ENCODE measurements at places on chromosomes 1 and 21.

DNA sequence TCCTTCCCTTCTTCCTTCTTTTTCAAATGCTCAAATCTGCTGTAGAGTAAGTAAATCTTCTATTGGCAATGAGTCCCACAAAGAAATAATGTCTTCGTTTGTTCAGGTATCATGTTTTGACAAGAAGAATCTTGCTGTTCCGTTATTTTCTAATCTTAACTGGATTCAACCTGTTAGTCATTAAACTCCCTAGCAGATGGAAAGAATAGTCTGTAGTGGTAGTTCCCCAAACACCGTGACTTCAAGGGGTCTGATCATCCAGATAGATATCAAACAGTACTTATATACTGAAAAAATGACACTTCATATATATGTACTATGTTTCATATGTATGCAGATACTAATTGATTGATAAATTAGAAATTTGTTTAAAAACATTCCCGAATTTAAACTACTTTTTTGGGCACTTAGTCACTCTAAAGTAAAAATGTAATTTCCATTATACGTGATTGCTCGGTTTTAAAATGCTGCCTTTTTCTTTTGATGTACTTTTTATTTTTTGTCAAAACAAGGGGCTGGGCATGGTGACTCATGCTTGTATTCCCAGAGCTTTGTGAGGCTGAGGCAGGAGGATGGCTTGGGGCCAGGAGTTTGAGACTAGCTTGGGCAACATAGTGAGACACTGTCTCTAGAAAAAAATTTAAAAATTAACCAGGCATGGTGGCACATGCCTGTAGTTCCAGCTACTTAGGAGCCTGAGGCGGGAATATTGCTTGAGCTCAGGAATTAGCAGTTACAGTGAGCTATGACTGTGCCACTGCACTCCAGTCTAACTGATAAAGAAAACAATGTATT is 335.7 kb upstream of the SNX7 start:
- DNase-seq: no peak

DNA sequence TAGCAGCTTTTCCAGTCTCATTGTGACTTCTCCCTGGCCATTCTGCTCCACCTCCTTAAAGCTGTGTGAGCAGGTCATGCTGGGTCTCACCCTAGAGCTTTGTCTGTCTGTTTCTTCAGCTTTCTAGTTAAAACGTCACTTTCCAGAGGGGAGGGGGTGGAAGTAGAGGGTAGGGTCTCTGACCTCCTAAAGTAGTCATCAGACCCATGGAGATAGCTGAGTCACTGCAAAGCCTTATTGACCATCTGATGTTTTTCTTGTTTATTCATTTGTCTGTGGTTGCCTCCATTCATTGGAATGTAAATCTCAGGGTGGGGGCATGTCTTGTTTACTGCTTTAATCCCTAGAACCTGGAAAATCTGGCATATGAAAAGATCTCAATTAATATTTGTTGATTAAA is 52.7 kb downstream of the ELF3 start:
- DNase-seq: no peak

DNA sequence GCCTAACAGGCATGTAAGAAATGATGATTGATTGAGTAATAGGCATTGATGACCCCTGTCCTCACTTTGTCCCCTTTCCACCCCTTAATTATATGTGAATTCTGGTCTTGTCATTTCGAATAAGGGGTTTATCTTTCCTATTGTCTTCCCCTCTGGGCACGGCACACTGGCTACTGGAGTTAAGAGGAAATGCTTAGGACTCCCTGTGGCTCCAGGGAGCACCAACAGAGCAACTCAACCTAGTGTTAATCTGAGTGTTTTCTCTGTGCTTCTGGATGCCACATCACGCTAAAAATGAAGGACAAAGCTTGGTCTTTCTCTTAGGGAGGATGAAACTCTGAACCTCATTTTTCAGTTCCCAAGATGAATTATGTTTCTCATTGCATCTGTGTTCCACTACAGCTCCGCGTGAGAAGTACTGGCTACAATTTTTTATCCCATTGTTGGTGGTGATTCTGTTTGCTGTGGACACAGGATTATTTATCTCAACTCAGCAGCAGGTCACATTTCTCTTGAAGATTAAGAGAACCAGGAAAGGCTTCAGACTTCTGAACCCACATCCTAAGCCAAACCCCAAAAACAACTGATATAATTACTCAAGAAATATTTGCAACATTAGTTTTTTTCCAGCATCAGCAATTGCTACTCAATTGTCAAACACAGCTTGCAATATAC is 5.3 kb downstream of the FCER1A start:
- no peak for DNase-seq

DNA sequence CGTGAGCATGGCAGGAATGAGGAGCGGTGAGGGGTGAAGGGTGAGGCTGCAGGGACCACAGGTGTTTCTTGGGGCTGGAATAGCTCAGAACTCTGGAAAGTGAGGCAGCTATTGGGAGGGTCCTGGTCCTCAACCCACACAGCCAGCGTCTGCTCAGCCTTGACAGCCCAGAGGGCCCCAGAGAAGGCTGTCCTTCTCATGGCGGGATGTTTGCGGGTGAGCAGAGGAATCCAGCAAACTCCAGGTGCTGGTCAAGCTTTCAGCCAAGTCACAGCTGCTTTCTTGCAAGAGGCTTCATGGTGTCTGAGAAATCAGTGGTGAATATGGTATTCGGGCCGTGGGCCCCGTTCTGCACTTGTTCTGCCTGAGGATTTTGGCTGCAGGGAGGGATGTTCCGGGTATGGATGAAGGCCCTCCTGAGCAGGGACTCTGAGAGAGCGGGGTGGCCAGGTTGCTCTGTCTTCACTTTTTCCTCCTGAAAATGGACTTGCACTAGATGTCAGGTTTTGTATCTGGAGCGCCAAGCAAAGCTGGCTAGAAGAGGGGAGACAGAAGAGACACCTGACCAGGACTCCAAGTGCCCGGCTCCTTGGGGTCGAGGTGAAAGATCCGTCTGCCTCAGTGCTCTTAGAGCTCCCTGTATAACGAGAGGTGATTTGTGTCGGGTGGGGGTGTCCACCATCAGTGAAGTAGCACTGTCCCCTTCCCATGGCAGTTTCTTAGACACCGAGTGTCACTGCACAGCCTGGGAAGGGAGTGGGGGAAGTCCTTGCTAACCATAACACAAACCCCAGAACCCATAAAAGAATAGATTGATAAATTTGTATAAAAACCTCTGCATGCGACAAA is 139.9 kb downstream of the PEX14 start:
- no peak for DNase-seq

DNA sequence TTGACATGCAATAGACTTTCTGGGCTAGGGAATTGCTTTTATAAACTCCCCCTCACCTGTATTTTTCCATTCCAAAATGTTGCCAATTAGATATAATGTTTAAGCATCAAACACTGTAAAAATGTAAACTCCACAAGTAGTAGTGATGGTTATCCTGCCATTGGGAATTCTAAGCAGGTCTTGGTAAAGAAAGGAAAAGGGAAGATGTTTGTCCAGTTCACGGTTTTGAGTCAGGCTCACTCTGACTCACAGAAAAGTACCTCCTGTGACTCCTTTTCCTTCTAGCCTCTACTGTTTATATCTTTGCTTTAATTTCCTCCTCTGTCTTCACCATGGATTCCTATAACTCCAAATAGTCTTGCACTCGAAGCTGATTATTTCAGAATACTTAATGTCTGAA is 19.0 kb upstream of the PTPN14 start:
- no peak for DNase-seq

- no peak for DNase-seq
These were observed 52.3 kb upstream of the COL18A1 start for GRCh38 chr21:45352621-45353139.

DNA sequence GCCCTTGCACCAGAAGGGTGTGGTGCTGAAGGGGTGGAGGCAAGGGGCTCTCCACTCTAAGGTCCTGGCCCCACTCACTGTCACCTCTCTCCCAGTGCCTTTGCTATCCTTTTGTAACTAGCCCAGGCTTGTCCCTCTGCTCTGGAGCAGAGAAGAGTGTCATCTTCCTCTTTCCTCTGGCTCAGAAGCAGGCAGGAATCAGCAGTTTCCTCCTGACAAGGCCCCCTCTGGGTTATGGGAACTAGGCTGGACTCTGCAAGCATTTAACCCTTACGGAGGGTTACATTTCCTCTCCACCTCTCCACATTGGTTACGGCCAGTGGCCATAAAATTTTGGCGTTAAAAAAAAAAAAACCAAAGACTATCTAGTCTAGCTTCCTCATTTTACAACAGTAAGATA is 30.4 kb downstream of the PLXNA2 start:
- DNase-seq: no peak

DNA sequence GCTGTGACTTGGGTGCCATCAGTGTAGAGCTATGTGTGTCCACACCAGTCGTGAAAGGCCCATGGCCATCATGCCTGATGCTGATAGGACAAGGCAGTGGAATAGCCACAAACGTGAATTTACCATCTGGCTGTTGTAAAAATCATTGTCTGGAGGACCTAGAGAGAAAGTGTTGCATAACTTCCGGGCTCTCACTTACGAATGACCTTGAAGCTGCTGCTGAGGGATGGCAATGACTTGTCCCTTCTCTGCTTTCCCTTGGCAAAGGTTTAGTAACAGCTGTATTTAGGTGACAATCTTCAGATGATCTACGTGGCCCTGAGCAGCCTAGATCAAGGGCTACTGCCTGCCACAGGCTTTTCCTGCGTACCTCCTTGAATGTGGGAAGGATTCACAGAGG is 5.8 kb downstream of the ATP1B1 start:
- DNase-seq: no peak

- DNase-seq: no peak
These were observed 41.0 kb downstream of the TGFBR3 start for GRCh38 chr1:91844862-91845528.

DNA sequence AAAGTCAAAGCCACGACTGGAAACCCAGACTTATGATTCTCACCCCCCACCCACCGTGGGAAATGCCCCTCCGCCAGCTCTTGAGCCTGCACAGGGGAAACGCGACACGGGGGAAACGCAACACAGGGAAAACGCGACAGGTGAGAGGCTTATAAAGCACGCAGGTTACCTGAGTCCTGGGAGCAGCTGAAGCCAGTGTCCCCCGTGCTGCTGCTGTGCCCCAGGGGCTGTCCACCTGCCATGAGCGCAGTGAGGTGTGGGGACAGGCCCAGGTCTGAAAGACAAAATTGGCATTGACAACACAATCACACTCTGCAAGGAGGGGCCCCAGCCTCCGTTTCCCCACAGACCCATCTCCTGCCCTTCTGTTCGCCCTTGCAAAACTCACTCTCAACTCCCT is 46.3 kb downstream of the GPR161 start:
- no peak for DNase-seq

DNA sequence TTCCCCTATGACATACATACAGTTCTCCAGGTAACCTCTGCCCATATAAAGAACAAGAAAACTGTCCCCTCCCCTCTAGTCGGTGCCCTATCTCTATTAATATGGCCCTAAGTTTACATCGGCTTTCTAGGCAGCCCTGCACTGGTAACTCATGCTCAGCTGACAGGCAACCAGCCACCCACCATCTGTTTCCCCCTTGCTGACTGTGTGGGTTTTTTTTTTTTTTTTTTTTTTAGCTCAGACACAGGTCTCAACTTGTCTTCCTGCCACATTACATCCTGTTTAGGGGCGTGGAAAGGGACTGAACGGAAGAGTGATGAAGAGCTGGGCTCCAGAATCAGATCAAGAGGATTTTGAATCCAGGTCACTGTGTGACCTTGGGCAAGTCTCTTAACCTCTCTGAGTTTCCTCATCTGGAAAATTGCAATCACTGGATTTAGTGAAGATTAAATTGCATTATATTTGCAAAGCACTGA is 14.0 kb downstream of the LAPTM5 start:
- no peak for DNase-seq

- no peak for DNase-seq
These were observed 17.1 kb upstream of the EDN2 start for GRCh38 chr1:41501581-41501980.

GRCh38 chr1:180231506-180231921 is 1.4 kb downstream of the LHX4 start:
- no peak for DNase-seq

DNA sequence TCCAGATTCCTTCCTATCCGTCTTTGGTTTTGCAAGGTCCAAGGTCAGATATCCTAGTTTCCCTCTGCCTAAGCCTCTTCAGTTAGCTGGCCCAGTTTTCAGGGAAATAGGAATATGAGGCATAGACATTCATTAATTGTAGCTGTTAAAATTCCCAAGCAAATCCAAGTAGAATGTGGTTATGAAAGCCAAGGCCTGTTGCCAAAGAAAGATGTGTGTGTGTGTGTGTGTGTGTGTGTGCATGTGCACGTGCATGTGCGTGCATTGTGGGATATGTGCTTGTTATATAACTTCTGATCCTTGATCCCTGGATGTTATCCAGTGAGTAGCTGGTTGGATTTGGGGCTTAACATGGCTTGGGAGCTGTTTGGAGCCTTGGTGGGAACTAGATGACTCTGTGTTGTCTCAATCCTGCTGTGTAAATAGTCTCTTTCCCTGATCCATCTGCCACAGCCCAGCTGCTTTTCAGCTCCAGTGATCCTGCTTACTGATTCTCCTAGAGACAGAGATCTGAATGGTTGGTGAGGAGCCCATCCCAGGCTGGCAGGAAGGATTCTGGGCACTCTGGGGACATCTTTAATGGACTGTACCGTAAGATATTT is 70.6 kb upstream of the GCLM start:
- no peak for DNase-seq

GRCh38 chr1:224720216-224720615 is 104.1 kb downstream of the CNIH3 start:
- no peak for DNase-seq

DNA sequence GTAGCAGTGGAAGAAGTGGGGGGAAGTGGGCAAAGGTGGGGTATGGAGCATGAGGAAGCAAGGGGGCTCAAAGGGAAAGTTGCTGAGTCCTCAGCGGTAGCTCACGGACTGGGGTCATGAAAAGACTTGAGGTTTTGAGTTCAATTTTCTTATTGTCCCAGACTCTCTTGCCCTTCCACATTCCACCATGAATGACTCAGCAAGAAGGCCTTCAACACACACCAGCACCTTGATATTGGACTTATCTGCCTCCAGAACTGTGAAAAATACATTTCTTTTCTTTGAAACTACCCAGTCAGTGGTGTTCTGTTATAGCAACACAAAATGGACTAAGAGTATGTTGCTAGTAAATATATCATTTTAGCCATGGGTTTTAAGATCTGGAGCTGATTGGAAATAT is 17.3 kb upstream of the RHBDL2 start:
- no peak for DNase-seq

DNA sequence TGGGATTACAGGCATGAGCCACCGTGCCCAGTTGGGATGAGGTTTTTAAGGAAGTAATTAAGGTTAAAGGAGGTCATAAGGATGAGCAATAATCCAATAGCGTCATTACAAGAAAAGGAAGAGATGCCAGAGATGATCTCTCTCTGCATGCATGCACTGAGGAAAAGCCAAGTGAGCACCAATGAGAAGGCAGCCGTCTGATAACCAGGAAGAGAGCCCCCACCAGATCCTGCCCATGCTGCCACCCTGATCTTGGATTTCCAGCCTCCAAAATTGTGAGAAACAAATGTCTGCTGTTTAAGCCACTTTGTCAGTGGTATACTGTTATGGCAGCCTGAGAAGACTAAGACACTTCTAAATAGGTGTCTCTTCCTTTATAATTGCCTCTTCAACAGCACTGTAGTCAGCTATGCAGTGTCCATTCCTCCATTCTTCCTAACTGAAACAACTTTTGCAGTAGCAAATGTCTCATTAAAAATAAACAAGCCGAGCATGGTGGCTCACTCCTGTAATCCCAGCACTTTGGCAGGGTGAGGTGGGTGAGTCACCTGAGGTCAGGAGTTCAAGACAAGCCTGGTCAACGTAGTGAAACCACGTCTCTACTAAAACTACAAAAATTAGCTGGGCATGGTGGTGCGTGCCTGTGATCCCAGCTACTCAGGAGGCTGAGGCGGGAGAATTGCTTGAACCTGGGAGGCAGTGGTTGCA is 216.2 kb upstream of the RUNX1 start:
- DNase-seq: no peak
